ENCODE measurements at places on chromosomes 13 and 19.

- DNase-seq = no peak
Observed at GRCh38 chr13:78376033-78376432, 227.3 kb downstream of the POU4F1 start.

DNA sequence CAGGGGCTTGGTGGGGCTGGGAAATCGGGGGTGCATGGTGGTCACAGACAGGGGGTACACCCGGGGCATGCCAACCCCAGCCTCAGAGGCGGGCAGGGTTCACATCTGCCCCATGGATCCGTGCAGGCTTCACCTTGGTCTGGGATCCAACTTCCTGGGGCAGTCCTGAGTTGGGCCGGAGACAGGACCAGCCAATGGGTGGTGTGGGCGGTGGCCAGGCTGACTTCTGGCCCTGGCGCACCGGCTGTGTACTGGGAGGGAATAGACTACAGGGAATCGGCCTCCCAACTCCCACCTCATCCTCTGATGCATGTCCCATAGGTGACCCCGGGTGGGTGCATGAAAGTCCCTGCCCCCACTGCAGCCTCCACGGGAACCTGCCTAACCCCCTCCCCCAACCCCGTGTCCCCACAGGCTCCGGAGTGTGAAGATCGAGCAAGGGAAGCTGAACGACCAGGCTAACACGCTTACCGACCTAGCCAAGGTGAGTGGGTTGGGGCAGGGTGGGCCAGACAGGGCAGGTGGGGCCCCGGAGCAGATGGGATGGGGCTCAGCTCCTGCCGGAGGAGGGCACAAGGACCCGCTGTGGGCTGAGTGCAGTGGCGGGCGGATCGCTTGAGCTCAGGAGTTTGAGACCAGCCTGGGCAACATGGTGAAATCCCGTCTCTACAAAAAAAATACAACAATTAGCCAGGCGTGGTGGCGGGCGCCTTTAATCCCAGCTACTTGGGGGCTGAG, 14.7 kb upstream of the ARRDC2 start:
- no peak for DNase-seq

DNA sequence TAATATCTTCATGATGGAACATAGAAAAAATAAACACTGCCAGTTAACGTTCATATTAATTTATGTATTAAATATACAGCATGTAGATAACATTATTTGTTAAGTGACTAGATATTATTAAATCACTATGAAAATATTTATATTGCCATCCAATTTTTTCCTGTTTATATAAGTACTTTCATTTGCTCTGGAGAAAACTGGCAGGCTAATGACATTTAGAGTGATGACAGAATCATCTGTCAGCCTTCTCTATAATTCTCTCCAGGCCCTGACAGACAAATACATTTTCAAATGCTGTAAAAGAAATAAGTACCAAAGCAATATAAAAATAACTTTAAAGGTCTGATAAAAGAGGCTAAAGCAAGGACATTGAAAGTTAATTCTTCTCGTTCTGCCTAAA, 2556.7 kb upstream of the PCDH20 start:
- no peak for DNase-seq

GRCh38 chr13:106527826-106528225, 7.6 kb downstream of the EFNB2 start:
- DNase-seq = no peak

GRCh38 chr13:101565317-101565716, 112.8 kb downstream of the ITGBL1 start:
- DNase-seq = no peak

- no peak for DNase-seq
Observed at GRCh38 chr19:1087813-1088415, 7.3 kb downstream of the POLR2E start.

DNA sequence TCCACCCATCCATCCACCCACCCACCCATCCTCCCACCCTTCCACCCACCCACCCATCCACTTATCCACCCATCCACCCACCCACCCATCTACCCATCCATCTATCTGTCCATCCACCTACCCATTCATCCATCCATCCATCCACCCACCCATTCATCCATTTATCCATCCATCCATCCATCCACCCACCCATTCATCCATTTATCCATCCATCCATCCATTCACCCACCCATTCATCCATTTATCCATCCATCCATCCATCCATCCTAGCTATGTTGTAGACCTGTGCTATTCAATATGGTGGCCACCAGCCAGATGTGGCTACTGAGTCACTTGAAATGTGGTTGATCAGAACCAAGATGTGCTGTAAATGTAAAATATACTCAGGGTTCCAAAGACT, 5.1 kb downstream of the CAMSAP3 start:
- no peak for DNase-seq

- DNase-seq = no peak
Observed at GRCh38 chr13:30862707-30863106, 43.4 kb upstream of the MEDAG start.

DNA sequence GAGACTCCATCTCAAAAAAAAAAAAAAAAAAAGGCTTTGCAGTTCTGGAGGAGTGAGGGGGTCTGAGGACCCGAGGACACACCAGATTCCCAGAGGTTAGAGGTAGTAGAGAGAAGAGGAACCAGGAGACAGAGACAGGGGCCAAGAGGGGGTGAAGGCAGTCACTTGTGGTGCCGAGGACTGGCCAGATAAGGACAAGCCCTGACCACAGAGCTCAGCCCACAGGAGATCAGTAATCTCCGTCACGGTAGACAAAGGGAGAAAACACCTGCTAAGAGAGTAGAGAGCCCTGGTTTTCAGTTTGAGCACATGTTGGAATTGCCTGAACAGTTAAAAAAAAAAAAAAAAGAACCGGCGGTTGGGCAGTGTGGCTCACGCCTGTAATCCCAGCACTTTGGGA, 1.7 kb upstream of the PRAM1 start:
- no peak for DNase-seq

DNA sequence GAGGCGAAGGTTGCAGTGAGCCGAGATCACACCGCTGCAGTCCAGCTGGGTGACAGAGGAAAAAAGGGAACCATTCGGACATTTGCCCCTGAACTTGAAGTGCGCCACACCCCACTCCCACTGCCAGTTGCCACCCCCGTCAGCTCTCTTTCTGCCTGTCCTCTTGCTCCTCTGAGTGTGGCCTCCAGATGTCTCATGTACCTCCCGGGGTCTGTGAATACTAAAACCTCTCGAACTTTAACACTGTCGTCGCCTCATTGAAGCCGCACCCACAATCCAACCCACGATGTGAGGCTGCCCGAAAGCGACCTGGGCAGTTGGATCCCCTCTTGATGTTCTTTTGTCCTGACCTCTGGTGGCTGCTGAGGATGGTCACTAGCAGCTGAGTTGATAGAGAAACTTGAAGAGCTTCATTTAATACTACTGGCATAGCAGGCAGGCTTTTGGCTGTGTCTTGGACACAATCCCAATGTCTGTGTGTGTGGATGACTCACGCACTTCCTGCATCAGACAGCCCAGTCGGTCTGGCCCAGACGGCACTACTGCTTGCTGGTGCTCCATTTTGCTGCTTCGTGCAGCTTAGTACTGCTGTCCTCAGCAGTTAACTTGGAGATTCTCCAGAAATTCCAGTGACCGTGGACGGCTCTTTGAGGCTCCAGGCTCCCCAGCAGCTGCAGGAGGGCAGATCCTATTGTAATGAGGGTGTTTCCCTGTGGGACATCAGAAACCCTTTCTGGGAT, 4.2 kb downstream of the FPR3 start:
- no peak for DNase-seq

DNA sequence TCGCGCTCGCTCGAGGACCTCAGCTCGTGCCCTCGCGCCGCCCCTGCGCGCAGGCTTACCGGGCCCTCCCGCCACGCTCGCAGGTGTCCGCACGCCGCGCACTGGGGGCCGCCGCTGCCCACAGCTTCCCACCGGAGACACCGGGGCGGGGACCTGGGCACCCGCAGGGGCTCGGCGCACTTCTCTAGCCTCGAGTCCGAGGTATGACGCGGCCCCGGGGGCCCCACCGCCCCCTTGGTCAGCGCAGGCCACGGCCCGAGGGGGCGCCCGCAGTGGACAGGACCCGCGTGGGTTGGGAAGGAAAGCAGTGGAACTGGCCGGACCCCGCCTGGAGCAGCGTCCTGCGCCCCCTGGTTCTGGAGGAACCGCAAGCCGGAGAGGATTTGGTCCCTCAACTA, 2.1 kb upstream of the GRWD1 start:
- no peak for DNase-seq

DNA sequence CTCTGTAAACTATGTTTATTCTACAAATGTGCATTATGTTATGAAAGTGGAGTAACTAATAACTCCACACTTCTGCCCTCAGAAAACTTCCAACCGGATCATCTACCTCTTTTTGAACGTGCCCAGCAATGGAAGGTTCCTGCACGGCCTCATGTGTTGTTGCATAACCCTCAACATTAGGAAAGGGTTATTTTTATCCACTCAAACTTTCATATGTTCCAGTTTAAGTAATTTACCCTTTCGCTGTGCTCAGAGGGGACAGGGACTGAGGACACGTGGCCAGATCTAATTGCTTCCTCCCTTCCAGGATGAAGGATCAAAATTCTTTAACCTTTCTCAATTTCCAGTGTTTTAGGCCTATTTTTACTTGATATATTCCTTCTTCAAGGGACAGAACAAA, 29.6 kb downstream of the IRS2 start:
- DNase-seq = no peak

DNA sequence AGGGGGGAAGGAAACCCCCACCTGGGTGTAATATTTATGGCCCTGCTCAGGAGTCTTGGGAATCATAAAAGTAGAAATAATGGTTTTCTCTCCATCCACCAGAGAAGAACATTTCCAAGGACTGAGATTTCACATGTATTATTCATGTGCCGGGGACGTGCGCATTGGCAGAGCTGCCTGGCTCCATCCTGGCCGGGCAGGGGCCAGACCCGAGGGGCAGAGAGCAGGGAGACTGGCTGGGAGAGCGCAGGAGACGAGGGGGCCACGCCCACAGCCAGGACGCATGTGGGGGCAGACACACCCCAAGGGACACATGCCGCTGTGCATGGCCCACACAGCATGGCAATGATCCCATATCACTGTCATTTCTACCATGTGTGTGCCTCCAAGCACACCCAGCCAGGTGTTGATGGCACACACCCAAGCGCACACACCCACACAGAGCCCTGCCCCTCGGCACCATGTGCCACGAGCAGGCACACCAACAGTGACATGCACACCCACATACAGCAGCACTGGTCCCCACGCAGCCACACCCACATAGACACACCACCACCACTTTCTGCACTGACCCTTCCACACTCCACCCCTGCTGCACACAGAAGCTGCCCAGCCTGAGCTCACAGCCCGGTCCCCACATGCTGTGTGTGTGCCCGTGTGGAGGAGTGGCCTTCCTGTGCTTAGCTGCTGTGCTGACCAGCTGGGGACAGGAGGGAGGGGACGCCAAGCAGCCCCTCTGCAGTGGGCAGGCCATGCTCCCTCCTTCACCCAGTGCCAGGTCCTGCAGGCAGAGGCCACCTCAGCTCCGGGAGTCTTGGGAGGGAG, 39.3 kb downstream of the CEBPG start:
- no peak for DNase-seq

GRCh38 chr13:29849071-29849631, 1.3 kb downstream of the UBL3 start:
- peak; percentile 36 for DNase-seq

- no peak for DNase-seq
Observed at GRCh38 chr19:27676877-27677276, 1536.1 kb downstream of the UQCRFS1 start.

DNA sequence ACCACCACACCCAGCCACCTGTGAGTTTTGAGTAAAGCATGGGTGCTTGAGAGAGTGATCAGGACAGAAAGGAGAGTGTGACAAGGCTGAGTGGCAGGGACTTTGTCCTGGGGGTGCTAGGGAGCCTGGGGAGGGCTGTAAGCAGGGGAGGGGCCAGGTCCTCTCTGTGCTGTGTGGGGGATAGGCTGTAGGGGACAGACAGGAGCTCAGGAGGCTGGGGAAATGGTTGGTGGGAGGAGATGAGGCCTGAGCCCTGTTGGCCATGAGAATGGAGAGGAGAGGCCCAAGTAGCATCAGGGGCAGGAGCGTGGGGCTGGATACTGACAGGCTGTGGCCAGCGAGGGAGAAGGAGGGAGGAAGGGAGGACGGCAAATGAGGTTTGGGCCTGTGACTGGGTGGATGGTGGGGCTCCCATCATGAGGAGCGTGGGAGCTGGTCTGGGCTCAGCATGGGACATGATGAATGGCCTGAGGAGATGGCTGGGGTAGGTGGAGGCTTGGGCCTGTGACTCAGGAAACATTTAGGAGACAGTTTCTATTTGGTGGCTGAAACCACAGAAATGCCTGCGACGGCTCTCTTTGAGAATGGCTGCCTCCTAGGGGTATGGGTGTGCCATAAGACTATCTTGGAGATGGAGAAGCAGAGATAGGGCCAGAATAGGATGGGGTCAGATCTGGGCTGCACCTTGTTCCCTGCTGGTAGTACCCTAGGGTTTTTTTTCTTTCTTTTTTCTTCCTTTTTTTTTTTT, 25.0 kb downstream of the GRIN2D start:
- no peak for DNase-seq

DNA sequence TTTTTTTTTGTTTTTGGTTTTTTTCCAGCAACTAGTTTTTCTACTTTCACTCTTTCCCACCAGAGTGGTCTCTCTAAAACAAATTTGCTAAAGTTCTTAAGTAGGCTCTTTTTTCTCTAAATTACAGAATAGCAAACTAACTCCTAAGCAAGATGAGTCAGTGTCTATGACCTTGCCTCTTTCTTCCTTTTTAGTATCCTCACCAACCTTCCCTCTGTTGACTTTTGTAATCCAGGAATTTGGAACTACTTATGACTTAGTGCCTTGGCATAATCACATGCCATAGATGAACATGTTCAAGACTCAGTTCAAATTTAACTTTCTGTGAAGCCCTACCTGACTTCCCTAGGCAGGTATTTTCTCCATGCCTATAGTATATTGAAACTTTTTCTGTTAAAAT, 32.3 kb upstream of the AKAP11 start:
- DNase-seq = no peak

DNA sequence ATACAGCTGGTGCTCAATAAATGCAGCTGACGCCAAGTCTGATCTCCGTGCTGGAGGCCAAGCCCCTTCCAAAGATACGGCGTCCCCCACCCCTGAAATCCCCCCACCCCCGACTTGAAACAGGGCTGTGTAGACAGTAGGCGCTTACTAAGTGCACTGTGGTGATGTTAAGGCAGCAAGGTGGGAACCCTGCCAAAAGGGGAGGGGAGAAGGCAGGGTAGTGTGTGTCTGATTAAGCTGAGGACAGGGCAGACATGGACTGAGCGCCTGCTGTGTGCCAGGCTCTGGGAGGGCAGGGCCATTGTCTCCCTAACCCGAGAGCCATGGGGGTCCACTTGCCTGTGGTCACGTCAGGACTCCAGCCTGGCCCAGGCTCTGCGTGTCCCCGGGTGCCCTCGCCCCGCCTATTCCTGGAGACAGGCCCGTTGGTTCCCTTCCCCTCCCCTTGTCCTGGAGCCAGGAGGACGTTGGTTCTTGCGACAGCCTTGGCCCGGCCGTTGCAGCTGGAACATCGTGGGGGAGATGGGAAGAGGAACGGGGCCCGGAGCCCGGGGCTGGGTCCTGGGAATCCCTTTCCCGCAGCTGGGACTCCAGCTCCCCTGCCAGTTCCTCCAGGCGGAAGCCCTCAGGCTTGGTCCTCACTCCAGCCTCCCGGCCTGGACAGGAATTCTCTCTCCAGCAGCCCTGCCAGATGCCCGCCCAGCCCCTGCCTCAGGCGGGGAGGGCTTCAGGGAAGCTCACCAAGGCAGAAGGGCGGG, 1.7 kb upstream of the ELANE start:
- no peak for DNase-seq

GRCh38 chr19:43700395-43701000, 15.4 kb upstream of the IRGC start:
- no peak for DNase-seq

All from effector memory CD8-positive, alpha-beta T cell (primary cell).